ENCODE measurements at places on chromosomes 5 and 9. TPM values are rescaled to one million over a fixed set of nuclear protein-coding genes. Genes with fewer than 3 reads are reported as not detected.
A peak's percentile ranks its signal among the peaks of the same experiment; 100 is the strongest.

Gene ENTPD2
- 0.41 TPM for total RNA-seq

DNA sequence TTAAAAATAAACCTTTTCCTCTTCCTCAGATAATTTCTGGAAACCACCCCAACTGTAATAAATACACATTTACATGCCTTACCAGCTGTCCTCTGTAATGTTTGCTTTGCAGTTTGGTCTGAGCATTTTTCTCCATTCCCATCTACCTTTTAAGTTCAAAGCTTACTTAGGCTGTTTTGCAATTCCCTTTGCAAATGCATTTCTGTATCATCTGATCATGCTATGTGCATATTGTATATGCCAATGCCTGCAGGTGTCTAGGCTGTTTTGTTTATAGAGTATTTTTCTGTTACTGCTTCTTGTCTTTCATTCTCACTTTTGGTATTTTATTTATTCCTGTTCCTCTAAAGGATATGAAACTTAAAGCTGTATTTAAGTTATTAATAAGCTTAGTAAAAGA is 86.3 kb downstream of the SLC44A1 start:
- DNase-seq, result no peak

DNA sequence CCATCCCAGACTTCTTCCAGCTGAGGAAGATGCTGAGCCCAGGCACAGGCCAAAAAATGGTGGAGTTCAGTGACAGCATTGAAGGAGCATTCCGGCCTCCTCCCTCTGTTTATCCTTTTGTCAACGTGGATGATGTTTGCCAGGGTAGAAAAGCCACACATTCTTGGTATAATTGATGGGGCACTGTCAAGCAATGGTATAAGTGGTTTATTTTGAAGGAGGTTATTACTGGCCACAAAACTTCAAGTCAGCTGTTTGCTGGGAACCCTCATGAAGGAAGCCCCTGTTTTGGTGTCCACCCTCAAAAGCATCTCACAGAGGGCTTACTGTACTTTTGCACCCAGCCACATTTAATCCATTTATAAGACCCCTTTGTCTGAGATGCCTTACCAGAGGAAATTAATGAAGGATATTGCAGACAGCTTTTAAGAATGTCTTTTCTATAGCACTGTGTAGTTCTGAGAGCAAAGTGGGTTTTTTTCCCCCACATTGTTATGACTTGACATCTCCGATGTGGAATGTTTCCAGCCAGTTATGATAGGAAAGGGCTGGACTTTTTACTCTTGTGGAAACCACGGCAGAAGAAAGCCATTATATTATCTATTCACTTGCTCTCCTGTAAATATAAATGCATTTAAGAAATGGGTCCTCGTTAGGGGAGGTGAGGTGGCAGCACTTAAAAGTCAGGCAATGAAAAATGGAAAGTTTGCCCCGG is 95.5 kb upstream of the SPATA31D4 start:
- DNase-seq, result no peak

Gene DPYSL3
- 52.8 TPM for total RNA-seq

DNA sequence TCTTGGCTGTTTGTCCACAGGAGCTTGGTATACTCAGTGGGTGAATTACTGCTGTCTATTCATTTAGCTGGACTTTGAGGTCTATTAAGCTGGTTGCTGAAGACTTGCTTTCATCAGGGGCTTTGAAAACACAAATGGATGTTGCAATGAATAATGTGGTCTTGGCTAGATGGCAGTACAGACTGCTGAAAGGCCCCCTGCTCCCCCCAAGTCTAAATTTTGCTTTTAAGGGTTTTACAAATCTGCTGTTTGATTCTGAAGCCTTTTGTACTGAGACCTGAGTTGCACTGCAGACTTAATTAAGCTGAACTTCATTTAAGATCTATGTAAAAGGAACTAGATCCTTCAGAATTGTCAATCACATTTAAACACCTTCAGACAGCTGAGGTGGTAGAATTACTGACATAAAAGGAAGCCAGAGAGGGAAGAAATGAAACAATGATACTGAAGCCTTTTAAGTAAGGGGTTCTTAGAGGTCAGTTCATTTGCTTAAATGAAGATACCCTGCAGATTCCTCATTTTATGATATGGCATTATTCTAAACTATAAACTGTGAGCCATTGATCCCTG is 37.3 kb downstream of the KCTD16 start:
- no peak for DNase-seq

DNA sequence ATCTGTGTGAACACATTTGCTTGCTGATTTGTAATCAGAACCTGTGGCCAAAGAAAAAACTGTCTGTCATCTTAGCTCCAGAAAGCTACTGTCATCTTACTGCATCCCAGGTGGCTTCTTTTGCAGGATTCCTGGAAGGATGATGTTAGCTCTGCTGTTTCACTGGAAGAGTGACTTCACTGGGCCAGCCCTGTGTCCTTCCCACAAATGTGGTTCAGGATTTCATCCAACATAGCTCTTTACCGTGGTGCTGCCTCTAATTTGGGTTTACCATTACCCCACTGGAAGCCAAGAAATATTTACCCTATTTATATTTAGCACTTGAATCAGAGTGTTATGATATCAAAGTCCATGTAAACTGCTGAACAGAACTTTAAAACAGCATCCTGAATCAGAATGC is 501.0 kb downstream of the GADD45G start:
- no peak for DNase-seq

DNA sequence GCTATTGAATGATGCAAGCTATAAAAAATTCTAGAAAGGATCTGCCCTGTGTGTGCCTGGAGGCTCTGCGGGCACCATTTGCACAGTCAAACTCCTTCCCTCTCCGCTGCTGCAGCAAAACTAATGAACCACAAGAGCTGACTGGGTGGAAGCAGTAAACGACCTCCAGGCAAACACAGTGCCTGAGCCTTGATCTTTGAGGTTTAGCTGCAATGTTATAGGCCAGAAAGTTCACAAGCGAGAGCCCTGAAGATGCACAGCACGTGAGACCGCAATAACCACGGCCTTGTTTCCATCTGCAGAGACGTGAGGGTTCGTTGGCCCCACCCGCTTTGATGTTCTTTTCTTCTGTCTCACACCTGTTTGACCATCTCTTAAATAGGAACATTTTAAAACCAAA is 69.2 kb upstream of the S1PR3 start:
- no peak for DNase-seq

Gene UNC5A
- total RNA-seq, result 0.46 TPM

DNA sequence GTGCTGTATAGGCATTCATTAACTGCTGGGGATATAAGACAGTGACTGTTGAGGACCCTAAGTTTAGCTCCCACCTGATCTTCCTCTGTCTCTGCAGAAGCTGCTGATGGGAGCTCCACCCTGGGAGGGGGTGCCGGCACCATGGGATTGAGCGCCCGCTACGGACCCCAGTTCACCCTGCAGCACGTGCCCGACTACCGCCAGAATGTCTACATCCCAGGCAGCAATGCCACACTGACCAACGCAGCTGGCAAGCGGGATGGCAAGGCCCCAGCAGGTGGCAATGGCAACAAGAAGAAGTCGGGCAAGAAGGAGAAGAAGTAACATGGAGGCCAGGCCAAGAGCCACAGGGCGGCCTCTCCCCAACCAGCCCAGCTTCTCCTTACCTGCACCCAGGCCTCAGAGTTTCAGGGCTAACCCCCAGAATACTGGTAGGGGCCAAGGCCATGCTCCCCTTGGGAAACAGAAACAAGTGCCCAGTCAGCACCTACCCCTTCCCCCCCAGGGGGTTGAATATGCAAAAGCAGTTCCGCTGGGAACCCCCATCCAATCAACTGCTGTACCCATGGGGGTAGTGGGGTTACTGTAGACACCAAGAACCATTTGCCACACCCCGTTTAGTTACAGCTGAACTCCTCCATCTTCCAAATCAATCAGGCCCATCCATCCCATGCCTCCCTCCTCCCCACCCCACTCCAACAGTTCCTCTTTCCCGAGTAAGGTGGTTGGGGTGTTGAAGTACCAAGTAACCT is 22.1 kb downstream of the PCDHGC5 start:
- no peak for DNase-seq

DNA sequence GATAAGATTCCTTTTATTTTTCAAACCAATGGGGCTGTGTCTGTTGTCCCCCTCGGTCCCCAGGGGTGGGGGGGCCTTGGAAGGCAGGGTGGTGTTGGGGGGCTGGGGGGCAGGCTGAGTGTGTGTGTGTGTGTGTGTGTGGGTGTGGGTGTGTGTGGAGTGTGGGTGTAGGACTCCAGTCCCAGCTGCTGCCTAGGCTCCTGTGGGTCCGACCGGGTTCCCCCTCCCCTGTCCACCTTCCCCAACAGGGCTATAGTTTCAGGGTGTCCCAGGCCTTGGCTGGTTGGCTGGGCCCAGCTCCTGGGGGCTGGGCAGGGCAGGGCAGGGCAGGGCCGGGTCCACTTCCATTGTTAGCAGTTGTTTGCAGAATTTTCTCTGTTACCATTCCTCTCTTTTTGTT is 2.1 kb upstream of the NFX1 start:
- no peak for DNase-seq

- DNase-seq, result no peak
These were observed 46.7 kb upstream of the MACIR start for GRCh38 chr5:103211576-103212561.

DNA sequence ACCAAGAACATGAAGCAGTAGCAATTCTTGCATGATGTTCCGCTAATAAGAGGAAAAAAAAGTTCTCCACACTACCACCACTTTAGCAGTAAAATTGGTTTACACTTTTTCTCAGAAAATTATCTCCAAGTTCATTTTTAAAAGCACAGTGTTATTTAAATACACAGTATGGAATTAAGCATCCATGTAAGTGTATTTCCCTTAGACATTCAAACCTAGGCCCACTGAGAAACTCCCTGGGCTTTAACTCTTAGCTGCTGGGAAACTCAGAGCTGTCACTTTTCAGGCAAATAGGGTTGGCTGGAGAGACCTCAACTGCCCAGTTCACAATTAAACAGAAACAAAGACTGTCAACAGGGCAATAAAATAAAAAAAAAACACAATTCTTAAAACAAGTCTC is 2.7 kb downstream of the GNAQ start:
- DNase-seq, result no peak

DNA sequence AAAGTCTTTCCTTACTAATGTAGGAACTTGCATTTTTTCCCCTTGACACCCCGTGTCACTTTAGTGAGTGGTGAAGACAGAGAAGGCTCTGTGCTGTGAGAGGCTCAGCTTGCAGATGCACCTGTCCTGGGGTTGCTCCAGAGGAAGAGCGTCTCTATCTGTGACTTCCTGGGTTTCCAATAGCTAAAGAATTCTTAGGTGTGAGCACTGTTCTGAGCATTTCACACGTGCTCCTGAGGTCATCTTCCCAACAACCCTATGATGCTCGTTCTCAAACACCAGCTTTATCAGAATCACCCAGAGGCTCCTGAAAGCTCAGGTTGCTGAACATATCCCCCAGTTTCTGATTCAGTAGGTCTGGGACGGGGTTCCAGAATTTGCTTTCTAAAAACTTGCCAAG is 6.4 kb upstream of the CTSV start:
- no peak for DNase-seq

DNA sequence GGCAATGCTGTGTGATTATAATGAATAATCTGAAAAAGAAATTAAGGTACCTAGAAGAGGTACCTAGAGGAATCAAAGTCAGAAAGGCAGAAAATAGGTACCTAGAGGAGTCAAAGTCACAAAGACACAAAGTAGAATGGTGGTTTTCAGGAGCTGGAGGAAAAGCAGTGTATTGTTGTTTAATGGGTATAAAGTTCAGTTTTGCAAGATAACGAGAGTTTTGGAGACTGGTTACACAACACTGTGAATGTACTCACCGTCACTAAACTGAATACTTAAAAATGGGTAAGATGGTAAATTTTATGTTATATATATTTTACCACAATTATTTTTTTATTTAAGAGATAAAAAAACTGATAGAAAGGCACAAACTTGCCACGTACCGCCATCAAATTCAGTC is 57.0 kb downstream of the FBXL17 start:
- no peak for DNase-seq

DNA sequence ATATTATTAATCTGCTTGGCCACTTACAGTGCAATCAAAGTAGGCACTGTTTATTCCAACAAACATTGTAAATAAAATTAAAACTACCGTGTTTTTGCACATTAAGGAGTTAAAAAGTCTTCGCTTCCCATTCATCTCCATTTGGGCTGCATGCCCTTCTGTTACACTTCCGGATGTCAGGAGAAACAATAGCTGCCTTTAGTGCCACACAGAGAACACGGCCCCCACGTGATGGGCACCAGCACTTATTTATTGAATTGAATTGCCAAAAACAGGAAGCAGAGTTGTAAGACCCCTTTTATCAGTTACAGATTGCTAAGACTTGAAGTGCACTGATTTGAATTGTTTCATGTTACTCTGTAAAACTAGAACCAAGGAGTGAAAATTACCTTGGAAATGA is 80.4 kb downstream of the LHFPL2 start:
- DNase-seq, result no peak

- DNase-seq, result no peak
These were observed 12.2 kb downstream of the VDAC1 start for GRCh38 chr5:133992429-133993155.

GRCh38 chr9:121267689-121268597 is at the start of gene GSN:
Gene GSN (plus strand): TSS chr9:121268162. CDS start chr9:121301972, 33,810 bp downstream.
- peak; percentile 94 for DNase-seq

DNA sequence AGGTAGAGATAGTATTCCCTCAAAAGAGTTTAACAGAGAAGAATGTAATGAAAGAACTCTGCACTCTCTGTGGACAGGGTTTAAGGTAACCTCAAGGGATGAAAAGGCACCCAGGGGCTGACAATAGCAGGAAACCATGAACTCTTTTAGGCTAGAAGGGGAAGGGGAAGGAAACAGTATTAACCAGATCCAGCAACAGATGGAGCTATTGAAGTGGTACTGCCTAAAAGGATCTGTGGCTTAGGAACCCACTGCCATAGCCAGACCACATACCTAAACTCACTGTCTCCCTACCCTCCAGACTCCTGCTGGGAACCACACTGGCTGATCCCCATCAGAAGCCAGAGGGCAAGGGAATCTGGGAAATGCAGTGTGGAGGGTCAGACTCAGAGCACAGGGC is 35.5 kb downstream of the PLGRKT start:
- no peak for DNase-seq

GRCh38 chr5:1094670-1095190 is 17.1 kb downstream of the SLC12A7 start:
- no peak for DNase-seq

- DNase-seq, result no peak
These were observed 5.5 kb downstream of the ADRB2 start for GRCh38 chr5:148831590-148832565.

- DNase-seq, result no peak
These were observed 157.4 kb downstream of the MUSK start for GRCh38 chr9:110825950-110826349.

DNA sequence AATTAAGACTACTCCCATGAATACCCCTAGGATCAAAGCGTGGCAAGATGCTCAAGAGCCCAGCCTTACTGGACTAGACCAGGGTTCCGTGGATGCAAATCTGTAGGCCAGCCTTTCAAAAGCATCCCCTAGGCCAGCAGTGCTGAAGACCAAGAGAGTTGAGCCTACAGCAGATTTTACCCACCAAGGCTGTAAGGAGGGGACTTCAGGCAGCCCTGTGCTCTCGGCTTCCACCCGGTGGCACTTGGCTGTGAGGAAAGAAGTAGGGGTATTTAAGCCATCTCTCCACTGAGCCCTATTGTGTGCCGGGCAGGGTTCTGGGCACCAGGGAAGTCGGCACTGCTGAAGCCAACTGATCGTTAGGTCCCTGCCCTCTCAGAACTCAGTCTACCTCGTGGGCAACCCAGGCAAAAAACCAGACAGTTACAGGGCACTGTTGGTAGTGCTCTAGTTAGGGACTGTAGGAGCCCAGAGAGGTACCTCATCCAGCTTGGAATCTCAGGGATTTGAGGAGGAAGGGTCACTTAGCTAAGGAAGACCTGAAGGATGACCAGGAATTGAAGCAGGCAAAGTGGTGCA is 25.5 kb downstream of the TCF7 start:
- peak; percentile 25 for DNase-seq

All from upper lobe of right lung (tissue), 1 donor.